MG63 (cell line): ENCODE measurements at places on chromosomes 11 and 22.

- no peak for DNase-seq
Observed at GRCh38 chr11:92436034-92436920, 211.7 kb downstream of the FAT3 start.

DNA sequence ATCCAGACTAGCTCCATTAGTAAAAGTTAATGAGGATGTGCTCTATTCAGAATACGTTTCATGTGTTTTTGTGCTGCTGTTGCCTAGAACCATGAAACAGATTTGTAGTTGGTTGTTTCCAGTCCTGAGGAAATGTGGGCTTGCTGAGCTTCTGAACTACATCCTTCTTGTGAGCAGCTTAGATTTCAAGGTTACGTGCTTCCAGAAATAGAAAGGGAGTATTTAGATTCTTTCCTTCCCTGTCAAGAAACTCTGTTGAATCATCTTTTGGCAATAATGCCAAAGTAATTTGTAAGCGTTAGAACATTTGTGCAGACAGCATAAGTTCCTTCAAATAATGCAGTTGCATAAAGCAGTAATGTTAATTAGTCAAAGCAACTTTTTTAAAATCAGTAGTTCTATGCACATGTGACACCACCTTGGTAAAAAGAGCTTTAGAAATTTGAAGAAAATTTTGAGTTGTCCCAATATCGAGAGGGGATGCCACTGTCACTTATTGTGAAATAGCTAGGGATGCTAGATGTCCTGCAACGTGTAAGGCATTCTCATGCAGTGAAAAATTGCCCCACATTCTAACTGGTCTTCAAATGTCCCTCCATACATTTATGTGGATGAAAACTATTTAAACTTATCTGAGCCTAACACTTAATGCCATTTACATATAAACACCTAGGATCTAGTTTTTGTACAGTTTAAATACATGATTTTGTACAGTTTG is 169.6 kb downstream of the ETS1 start:
- DNase-seq, result no peak

DNA sequence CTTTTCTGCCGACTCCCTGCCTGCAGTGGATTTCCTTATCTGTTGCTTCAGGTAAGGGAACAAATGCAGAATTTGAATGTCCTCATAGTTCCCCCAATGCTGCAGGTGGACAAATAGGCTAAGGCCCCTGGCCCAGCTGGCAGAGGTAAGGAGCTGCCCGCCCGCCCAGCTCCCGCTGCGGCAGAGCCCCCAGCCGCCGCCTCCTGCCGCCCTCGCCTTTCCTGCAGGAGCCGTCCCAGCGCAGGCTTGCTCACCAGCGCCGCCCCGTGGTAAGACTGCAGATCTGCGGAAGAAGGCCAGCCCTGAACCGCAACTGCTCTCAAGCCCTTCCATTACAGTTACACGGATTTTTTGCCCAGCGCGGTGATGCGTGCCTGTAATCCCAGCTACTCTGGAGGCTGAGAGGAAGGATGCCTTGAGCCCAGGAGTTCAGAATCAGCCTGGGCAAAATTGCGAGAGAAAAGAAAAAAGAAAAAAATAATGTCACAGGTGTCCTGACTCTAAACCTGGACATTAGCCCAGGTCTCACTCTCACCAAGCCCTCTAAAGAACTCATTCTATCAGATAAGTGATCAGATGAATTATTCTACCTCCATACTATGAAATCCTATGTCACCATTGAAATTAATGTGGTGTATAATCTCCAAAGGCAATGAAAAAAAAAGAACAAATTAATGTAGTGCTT is 51.2 kb upstream of the EMID1 start:
- DNase-seq, result peak; percentile 60

- no peak for DNase-seq
Observed at GRCh38 chr11:128412847-128413791, 174.2 kb downstream of the ETS1 start.

GRCh38 chr22:25334162-25334490 is 114.7 kb downstream of the CRYBB2 start:
- DNase-seq, result peak; percentile 0

GRCh38 chr22:30777587-30777986 is 82.9 kb downstream of the OSBP2 start:
- DNase-seq, result no peak

GRCh38 chr11:66048547-66049323 is at the start of gene GAL3ST3:
GAL3ST3 (minus strand) TSS chr11:66049161; CDS start chr11:66045415, 3,746 bp downstream.
- DNase-seq, result no peak

DNA sequence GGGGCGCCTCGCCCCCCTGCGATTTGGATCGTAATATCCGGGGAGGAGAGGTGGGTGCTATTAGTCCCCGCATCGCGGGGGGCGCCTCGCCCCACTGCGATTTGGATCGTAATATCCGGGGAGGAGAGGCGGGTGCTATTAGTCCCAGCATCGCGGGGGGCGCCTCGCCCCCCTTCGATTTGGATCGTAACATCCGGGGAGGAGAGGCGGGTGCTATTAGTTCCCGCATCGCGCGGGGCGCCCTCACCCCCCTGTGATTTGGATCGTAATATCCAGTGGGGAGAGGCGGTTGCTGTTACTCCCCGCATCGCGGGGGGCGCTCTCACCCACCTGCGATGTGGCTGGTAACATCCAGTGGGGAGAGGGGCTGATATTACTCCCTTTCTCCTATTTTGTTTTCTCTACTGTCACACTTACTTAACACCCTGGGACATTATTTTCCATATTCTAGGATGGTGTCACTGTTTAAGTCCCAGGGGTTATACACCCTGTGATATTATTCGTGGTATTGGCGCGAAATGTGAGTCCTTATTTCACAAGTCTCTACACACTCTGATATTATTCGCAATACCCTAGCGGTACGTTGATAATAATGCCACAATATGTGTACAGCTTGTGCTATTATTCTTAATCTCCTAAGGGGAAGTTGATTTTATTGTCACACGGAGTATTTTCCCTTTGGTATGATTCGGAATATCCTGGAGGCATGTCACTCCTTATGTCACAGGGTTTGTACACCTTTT is 57.8 kb upstream of the ALDH3B2 start:
- DNase-seq, result peak; percentile 23

DNA sequence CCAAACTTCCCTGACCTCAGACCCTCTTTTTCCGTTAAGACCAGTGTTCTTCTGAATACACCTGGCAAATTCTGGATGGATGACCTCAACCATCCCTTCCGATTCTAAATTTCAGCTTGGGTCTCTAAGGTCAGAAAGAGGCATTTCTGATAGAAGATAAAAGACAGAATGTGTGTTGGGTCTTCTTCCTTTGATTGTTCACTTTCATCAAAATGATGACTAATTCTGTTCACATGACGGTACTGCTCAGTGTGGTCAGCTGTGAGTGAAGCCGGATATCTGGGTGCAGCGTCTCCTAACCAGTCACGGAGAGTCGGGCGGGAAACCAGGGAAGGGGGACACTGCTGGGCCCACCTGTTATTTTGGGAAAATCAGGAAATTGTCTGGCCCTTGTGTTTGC is 151.6 kb upstream of the NAV2 start:
- no peak for DNase-seq

- no peak for DNase-seq
Observed at GRCh38 chr22:23159291-23159630, 14.0 kb downstream of the RAB36 start.

DNA sequence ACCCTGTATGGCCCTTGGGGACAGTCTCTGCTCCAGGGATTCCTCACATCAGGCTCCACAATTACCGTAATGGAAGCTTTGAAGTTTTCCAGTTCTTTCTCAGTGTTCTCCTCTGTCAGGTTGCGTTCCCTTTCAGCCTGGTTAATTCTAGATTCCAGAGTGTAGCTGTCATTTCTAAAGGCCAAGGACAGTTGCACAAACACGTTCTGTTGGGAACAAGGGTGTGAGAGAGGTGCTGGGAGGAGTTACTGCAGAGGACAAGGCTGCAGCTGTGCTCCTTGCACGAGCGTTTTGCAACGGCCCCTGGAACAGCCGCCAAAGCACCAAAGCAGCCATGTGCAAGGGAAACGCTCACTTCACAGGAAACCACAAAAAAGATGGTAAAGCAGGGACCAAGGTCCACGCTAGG is 35.9 kb upstream of the LYVE1 start:
- DNase-seq, result no peak

DNA sequence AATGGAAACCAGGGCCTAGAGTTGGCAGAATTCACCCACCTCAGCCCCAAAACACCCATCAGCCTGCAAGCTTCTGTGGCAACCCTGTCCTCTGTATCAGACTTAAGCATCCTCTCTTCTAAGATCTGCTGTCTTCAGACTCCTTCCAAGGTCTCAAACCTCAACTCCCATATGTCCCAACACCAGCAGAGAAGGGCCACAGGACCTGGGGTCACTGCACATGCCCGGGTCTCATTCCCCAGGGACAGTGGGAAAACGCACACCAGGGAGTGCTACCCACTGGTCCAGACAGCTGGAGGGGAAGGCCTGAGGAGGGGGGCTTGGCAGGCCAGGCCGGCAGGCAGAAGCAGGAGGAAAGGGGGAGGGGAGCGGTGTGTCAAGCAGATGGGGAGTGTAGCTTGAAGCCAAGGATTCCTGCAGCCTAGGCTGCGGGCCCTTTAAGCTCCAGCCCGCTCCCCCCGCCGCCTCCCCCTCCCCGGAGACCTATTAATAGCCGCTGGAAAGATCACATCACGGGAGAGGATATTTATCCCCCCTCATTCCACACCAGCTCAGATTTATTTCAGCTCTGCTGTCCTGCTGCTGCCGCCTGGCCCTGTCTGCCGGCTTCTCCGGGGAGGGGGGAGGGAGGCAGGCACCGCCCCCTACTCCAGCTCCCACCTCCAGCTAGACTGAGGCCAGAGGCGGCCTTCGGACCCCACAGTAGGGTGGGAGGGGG is 16.7 kb downstream of the BCL9L start:
- peak; percentile 83 for DNase-seq

GRCh38 chr11:84532364-84532763 is 1094.8 kb downstream of the DLG2 start:
- DNase-seq, result no peak

DNA sequence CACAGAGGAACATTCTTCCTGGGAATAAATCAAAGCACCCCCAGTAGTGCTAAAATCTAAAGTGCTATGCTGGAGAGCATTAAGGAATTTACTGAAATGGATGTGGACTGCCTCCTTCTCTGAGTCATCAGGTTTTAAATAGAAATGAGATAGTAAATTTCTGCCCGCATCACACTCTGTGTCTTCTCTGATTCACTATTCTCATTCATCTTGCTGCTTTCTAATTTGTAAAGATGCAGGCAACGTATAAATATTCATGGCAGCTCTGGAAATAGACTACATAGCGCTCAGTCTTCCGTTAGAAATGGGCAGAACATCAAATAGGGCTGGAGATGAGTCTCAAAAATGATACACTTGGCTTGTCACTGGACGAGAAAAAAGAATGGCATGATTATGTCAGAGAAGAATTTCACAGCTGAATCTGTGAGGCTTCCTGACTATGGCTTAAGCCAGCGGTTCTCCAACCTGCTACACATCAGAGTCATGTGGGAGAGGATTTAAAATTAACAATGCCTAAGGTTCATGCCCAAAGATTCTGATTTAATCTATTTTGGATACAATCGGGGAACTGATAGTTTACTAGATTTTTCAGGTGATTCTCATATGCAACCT is 178.2 kb downstream of the LRRC4C start:
- peak; percentile 39 for DNase-seq

GRCh38 chr11:18567081-18567480 is 21.5 kb downstream of the UEVLD start:
- DNase-seq, result no peak
